ENCODE measurements at places on chromosomes 5 and 9.

- no peak for DNase-seq
Measured at GRCh38 chr9:121048175-121048574, 1.9 kb downstream of the C5 start.

DNA sequence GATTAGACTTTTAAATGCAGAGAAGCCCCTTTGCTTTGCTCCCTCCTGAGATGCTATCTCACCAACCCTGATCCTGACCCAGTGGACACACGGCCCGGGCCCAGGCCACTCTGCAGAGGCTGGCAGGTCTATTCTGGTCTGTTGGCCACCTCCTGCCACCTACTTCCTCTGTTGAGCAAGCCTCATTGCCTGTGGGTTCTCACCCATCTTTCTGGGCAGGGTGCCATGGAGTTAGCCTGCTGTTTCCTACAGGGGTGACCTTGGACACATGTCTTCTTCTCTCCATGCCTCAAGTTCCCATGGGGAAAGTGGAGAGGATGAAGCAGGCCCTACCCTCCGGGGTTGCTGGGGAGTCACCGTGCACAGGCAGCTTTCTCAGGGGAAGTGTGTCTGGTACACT lies 266.2 kb upstream of the IRX1 start:
- DNase-seq: no peak

- no peak for DNase-seq
Measured at GRCh38 chr9:38339087-38339486, 53.4 kb upstream of the ALDH1B1 start.

DNA sequence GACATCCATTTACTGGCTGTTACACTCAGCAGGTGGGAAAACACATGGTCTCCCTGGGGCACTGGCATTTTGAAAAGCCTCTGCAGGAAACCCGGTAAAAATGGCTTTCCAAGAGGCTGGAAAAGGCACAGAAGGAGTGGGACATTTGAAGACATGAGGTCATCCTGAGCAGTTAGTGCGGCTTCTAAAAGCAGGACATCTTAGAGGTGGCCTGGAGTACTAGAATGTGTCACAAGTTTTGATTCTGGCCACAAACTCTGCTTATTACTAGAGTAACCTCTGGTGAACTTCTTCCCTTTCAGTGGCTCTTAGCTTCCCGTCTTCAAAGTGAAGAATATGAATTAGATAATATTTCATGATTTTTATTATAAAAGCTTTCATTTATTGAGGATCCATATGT lies 423.0 kb upstream of the BRINP1 start:
- no peak for DNase-seq

DNA sequence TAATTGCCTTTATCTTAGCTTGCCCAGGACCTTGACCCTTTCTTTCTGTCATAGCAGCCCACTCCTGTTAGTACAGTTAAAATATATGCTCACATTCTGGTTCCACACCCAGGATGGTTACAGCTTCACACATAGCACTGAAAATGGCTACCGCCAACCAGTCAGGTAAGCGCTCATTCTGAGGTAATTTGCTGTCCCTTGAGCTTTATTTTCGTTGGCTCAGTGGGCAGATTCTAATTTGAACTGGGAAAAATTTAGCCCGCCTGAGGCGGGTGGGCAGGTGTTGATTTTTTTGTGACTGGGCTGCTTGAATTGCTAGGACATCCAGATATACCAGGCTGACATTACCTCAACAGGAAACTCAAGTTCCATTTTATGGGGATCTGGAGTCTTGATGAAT lies 137.5 kb downstream of the KCTD16 start:
- DNase-seq: no peak

DNA sequence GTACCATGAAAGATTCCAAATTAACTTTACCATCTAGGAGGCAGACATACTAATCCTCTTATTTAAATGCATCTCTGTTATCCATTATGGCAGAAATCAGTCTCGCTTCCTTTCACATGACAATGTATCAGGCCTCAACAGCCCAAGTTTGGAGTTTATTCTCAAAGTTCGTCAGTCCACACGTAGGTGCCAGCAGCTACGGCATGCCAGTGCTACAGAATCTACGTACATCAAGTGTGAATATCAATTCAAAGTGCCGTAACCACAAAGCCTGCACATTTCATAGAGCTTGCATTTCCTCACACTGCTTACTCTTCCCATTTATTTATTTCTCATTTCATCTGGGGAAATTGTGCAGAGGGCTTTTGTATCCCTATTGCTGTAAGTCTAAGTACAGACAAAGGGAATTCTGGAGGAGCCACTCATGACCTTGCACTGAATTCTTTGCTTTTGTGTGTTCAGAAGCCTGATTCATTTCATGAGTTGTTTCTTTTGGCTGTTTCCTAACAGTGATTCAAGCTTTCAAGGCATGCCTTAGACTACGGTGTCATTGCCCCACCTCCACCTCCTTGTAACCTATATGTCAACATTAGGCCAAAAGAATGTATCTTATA lies 10.0 kb downstream of the ENC1 start:
- peak; percentile 82 for DNase-seq

- no peak for DNase-seq
Measured at GRCh38 chr9:113596616-113597320, 133.2 kb downstream of the RGS3 start.

DNA sequence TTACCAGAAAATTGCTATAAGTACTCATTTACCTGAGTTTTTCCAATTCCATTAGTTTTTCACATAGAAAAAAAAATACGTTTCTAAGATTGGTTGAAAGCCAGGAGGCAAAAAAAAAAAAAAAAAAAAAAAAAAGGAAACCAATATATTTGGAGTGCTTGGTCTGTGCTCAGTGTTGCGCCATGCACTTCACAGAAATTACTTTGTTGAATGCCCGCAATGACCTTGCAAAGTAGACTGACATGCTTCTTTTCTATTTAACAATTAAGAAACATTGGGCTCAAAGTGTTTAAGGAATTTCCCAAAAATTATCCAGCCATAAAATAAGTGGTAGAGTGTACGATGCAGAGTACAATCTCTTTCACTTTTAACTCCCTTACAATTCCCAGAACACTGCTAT lies 65.2 kb upstream of the PAPPA start:
- no peak for DNase-seq

DNA sequence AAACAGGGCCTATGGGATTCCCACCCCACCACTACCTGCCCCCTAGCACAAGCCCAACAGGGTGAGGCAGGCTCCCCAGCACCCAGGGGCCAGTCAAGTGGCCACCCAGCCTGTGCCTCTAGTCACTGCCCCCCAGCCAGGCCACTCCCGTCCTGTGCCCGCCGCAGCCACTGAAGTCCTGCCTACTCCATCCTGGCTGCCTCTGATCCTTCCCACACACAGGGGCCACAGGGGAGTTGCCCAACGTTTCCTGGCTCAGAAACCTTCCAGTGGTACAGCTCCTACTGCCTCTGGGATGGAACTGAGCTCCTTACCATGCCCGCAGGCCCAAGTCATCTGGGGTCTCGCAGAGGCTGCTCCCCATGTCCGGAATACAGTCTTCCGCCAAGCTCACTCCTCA lies 70.2 kb upstream of the STXBP1 start:
- DNase-seq: no peak

Measured in non-pigmented ciliary epithelial cell (primary cell).